ENCODE measurements at places on chromosomes 2 and 18.
A peak's percentile ranks its signal among the peaks of the same experiment; 100 is the strongest.

DNA sequence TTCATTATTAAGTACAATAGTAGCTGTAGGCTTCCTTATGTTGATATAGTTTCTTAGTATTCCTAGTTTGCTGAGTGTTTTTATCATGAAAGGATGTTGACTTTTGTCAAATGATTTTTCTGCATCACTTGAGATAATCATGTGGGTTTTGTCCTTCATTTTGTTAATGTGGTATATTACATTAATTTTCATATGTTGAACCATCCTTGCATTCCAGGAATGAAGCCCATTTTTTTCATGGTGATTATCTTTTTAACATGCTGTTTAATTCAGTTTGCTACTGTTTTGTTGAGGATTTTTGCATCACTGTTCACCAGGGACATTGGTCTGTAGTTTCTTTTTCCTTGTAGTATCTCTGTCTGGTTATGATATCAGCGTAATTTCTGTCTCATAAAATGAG is 82.9 kb upstream of the CNGA3 start:
- no peak for DNase-seq

GRCh38 chr18:35580701-35581539 is 620 bp upstream of the GALNT1 start:
- peak; percentile 84 for DNase-seq

GRCh38 chr2:43020990-43021669 is 205.3 kb downstream of the ZFP36L2 start:
- DNase-seq = no peak

DNA sequence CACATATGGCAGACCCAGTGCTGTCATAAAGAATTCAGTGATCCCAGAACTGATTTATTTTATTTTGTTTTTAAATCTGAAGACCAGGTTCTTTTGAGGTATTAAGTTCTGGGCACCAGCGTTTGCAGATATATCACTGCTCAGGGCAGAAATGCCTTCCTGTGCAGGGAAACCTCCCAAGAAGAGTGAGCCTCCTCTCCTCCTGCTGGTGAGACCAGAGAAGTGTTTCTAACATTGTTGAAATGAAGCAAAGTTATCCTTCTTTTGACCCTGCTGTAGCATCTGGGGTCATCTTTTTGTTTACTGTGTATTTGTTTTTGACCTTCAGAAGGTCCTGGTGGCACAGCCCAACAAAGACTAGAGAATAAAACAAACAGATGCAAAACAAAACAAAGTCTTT is 94.0 kb downstream of the AQP4 start:
- DNase-seq = no peak

DNA sequence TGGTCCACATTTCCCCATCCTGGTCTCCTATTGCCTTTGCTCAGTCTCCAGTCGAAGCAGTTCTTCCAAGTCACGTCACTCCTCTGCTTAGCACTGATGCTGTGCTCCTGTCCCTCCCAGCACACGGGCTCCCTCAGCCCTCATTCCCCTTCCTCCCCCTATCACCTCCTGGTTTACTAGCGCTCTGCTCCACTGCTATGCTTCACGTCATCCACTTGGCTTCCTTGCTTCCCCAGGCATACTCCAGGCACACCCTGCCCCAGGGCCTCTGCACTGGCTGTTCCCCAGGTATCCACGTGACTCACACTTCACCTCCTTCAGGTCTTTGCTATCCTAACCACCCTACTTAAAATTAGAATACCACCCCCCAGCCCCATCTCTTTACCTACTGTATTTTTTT is 269.3 kb downstream of the GLI2 start:
- no peak for DNase-seq

DNA sequence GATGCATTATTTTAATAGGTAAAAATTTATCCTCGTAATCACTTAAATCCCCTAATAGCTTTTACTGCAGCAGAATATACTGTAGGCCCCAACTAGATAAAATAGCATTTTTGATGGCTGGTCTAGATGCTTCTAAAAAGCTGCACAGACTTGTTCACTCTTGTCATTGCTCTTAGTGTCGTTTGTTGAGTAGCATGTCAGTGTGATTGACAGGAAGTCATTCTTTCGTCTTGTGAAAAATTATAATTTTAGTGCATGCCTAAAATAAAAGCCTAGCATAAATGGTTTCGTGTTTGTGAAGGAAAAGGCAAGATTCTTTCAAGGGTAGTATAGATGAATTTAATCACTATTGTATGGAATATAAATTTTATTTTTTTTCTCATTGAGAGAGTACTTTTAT is 275.0 kb downstream of the PTGR3 start:
- DNase-seq = no peak

DNA sequence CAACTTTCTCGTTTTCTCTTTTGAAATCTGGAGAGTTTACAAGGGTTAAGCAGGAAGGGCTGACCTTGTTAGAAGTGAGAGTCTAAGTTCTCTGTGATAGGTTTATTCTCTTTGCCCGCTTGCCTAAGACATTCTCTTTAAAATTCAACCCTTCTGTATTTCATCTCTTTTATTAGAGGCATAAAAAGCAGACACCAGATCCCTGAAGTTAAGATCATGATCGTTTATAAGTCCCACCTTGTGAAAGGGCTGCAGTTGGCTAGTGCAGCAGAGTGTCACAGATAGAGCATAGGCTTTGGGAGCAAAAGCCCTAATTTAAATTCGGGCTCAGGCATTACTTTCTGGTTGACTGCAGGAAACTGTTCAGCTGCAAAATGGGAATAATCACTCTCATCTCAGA is 181.2 kb downstream of the EPHA4 start:
- no peak for DNase-seq

DNA sequence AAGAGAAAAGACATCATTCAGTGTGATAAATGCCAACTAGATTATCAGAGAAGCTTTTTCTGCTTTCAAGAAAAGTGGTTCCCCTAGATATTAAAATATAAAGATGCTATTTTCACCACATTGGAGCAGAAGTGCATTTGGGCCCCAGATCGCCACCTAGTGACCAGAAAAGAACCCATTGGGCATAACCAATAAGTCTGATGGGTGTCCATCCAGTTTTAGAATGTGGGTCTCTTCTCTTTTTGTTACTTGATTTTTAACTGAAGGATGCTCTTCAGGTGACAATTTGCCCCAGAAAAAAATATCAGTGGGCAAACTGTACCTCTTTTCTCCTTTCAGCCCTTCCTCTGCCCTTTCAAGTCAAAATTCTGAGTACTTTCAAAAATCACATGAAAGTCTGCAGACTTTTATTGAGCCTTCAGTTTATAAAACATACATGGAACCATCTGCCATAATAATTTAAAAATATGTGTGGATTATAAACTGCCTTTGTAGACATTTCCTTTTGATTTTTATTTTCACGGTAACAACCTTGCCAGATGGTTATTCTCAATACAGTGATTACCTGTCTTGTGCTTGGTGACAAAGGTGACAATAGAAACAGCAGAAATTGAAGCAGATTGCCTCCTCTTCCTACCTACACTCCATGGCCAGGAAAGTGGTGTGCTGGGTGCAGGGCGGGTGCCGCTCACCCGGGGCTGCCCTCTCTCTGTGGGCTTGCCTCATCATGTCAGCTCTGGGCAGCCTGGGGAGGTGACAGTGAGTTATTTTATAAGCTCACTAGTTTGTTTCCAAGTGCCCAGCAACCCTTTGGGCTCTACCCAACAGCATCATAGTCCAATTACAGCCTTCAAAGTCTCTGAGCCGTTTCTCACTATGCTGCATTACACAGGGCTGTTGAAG is 124.5 kb downstream of the DCDC2C start:
- no peak for DNase-seq

DNA sequence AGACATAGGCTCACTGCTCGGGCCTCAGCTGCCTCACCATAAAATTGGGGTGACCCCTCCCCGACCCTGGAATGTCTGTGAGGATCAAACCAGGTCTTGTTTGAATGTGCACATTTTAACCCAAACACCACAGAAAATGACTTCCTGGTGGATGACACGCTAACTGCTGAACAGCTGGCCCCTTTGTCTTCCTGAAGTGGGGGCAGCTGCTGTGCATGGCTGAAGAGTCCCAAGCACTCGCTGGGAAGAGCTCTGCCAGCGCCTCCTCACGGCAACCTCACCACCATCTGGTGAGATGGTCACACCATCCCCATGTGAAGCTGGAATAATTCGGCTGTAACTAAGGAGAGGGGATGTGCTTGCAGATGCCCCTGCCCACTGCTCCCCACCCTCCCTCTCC is 34.0 kb downstream of the AQP12A start:
- no peak for DNase-seq

GRCh38 chr2:39124746-39125057 is 3.9 kb upstream of the SOS1 start:
- no peak for DNase-seq

- no peak for DNase-seq
Observed at GRCh38 chr2:61179701-61180639, 18.0 kb downstream of the C2orf74 start.

- no peak for DNase-seq
Observed at GRCh38 chr2:8086796-8087479, 594.9 kb upstream of the ID2 start.

- no peak for DNase-seq
Observed at GRCh38 chr18:41966943-41967342, 11.9 kb downstream of the PIK3C3 start.

DNA sequence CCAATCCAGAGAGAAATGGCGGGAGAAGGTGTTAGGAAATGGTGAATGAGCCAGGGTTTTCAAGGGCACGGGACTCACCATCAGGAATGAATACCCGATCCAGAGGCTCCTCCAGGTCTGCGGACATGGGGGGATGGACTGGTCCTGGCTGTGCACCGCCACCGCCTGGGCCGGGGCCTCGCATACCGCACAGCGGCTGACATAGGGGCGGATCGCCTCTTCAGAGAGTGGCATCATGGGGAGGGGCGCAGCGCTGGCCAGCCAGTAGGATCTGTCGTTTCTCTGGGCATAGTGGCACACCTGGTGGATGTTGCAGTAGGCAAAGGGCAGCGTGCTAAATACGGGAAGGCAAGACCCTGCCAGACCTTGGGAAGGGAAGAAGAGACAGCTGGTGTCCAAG is 156.1 kb downstream of the COL4A4 start:
- DNase-seq = no peak

DNA sequence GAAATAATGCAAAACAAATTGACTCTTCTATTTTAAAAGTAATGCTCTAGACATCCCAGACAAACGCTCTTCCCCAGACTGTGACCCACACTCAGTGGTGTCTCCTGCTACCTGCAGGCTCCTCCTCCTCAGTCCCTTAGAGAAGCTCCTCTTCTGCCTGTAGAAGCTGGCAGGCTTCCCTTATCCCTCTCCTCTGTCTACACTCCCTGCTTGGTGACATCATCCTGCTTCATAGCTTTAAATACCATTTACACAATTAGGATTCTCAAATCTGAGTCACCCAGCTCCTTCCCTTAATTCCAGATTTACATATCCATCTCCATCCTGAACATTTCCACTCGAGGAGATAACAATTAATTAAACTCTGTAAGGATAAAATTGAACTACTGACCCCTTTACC is 167.9 kb downstream of the FBXO15 start:
- DNase-seq = no peak

GRCh38 chr2:210912779-210913178 is 356.4 kb downstream of the CPS1 start:
- DNase-seq = no peak

DNA sequence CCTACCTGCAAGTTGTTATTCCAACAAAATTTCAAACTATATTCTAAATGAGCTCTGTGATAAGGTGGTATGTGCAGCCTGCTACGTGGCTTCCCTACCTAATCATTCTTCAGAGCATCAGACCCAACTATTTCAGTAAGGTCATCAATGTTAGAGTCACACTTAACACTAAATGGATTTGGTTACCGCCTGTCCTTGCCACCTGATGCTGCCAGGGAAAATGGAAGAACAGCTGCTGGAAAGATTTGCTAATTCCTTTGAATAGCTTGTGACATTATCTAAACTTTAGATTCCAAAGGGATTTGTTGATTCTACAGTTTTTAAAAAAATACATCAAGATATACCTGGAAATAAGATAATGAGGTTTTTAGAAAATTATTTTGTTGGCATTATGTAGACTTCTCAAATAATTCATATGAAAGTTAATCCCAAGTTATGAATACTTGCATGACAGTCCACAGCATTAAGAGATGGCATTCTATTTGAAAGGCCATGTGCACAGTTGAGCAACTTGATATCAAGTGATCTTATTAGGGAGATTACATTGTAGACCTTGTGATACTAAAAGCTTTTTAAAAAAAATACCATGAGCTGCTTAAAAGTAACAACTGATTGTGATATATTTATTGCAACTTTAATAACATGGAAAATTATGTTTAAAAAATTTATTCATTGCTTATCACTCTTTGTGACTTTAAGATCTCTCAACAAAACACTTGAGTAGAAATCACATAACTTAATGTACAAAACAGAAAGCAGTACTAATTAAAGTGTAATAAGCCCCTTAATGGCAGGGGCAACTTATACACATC is 98.3 kb upstream of the UGP2 start:
- DNase-seq = no peak

DNA sequence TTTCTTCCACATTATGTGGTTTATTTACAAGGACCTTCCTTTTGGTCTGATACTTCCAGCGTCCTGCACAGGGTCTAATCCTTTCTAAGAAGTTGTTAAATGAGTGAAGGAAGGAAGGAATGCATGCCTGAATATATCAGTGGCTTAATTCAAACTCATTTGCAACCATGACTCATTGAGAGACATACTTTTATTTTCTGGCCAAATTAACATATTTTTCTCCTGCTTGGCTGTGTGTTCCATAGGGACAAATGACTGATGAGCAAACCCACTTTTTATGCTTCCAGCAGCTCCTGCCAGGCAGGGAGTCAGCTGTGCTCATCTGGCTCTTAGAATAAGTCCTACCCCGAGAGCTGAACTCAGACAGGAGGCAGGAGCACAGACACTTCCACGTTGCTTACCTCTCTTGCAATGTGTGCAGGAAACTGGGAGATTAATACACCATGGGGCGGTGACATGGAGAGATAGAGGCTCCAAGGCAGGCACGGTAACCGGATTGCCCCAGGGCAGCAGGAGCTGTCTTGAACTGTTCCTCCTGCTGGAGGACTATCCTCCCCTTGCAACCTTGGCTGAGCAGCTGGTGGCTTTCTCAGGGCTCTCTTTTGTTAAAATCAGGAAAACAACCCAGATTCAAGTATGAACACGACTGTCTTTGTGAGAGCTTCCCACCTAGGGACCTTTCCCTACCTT is 667.5 kb upstream of the HS6ST1 start:
- no peak for DNase-seq

DNA sequence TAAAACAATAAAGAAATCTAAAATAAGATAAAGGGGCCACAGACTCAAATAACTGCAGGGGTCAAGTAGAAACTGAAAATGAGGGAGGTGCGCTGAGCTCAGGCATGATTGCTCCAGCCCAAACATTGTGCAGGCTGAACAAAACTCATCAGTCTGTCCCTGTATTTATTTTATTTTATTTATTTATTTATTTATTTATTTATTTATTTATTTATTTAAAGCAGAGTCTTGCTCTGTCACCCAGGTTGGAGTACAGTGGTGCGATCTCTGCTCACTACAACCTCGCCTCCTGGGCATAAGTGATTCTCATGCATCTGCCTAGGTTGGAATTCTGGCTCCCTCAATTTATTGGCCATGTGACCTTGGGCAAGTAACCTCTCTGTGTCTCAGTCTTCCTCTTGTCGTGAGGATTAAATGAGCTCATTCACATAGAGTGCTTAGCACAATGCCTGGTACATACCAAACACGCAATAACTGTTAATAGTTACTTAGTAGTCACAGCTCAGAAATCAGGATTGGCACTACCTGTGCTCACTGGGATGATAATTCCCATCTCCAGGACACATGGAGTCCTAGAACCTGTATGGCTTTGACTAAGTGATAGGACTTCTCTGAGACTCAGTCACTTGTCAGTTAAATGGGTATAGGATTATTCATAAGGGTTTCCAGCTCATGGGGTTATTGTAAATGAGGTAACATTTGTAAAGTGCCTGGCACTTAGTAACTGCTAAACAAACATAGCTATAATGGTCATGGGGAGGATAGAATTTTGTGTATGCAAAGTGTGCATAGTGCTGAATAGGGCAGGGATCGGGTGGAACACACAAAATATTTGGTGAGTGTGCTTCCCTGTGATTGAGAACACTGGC is 6.0 kb downstream of the SPEG start:
- no peak for DNase-seq

All from upper lobe of right lung (tissue), 1 donor.